ENCODE measurements at places on chromosomes 1 and 21. TPM values are rescaled to one million over a fixed set of nuclear protein-coding genes. Genes with fewer than 3 reads are reported as not detected.
A peak's percentile ranks its signal among the peaks of the same experiment; 100 is the strongest.

DNA sequence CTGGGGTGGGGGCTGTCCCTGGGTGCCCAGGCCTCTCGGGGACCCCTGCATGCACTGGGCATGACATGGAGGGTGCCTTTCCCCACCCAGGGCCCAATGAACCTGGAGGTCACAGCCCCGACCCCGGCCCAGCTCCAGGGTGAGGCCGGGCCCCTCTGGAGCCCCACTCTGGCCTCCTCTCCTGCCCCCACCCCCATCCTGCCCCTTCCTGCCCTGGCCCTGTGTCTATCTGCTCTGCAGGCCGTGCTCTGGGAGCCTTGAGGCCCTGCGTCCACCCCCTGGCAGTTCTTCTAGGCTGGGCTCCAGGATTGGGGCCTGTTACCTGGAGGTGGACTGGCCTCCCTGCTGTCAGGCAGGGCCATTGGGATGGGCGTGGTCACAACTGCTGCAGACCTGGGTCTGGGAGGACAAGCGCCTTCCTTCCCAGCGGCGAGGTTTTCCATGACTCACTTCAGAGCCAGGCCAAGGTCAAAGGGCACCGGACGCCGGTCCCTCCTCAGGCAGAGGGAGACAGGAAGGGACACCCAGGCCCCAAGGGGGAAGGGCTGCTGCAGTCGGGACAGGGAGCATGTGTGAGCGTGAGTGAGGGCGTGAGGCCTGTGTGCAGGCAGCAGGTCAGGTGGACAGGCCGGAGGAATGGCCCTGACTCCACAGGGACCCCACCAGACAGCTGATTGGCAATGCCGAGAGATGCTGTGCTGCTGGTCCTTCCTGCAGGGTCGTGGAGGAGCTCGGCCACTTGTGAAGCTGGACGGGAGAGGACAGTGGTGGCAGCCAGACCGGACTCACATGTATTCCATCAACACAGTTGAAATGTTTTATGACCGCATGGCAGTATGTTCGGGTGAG is 31.1 kb upstream of the POFUT2 start:
- DNase-seq = peak; percentile 64

The RAB4A gene
- total RNA-seq = 19.1 TPM

GRCh38 chr1:9643351-9644256 is 7.9 kb upstream of the PIK3CD start:
- DNase-seq = no peak

The FAM72B gene
- total RNA-seq = 0.52 TPM

- DNase-seq = no peak
These were observed 8.2 kb downstream of the NBPF1 start for GRCh38 chr1:16605213-16605525.

The GSTM5 gene
- total RNA-seq = not detected

- peak; percentile 92 for DNase-seq
These were observed 47.7 kb downstream of the ETS2 start for GRCh38 chr21:38853421-38853919.

The INAVA gene
- 28.1 TPM for total RNA-seq

The ADAMTS5 gene
- 12.5 TPM for total RNA-seq

DNA sequence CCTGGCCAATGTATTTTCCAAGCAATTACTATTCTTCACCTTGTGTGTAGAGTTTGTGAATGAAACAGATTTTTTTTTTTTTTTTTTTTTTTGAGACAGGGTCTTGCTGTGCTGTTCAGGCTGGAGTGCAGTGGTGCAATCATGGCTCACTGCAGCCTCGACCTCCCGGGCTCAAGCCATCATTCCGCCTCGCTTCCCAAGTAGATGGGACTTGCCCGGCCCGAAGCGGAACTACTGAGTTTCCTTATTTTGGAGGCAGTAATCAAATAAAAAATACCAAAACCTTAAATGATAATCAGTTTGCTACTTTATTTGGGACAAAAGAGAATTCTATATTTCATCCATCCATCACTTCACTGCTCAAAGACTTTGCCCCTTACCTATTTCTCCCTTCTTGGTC is 704 bp upstream of the BTBD8 start:
- no peak for DNase-seq

DNA sequence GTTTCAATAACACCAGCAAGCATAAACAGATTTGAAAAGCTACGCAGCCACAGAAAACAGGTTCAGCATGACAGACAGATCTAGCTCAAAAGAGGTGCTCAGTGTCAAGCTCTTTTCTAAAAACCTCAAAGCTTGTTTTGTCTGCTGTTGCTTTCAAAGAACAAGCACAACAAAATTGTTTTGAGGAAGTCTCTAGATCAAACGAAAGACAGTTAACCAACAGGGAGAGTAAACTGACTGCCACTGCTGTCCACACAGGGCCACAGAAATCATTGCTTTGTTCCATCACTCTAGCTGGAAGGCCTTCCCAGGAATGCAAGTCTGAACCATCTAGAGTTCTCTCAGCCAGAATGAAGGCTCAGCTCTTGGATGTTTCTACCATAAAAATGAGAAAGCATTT is 12.8 kb downstream of the APP start:
- DNase-seq = no peak

DNA sequence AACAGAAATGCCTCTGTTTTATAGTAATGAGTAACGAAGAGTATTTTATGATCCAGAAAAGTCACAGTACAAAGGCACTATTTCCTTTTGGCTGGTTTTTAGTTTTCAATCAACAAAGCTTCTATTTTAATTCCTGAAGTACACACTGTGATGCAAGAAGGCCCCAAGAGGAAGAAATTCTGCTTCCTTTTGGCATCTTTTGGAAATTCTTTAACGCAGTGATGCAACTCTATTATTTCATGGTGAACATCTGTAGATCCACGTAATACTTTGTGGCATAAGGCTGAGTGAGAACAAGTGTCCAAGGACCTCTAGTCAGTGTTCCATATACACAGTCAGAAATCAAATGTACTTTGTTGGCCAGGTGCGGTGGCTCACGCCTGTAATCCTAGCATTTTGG is 137.5 kb downstream of the TGFB2 start:
- DNase-seq = no peak

GRCh38 chr1:33348676-33349080 is 27.8 kb upstream of the A3GALT2 start:
- no peak for DNase-seq

DNA sequence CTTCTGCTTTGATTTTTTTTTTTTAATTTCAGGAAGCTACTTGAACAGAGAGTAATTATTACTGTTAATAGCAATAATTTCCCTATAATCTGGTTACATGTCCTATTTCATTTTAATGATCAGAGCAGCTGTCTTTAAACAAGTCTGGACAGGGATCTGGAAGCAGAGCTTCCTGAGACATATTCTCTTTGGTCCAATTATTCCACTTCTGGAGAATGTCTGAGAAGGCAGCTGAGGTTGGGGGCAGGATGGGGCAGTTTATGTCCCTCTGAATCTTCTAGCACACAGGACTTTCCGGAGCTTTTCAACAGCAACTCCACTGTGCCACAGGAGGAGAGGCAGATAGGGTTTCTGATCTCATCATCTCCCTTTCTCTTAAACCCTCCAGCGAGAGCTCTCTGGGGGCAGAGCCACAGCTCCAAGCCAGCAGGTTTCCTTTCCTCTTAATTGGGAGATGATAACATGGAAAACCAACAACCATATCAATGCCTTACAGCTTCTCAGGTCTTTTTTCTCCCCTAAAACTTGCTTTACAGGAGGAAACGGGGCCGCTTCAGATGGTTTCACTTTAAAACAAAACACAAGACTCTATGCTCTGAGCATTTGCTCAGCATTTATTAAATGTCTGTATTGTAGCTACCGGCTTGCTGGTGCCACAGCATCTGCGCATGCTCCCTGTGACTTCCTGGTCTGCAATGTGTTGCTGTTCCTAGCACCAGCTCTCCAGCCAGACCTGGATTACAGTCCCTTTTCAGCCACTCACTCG is 425.7 kb upstream of the USP24 start:
- peak; percentile 58 for DNase-seq

DNA sequence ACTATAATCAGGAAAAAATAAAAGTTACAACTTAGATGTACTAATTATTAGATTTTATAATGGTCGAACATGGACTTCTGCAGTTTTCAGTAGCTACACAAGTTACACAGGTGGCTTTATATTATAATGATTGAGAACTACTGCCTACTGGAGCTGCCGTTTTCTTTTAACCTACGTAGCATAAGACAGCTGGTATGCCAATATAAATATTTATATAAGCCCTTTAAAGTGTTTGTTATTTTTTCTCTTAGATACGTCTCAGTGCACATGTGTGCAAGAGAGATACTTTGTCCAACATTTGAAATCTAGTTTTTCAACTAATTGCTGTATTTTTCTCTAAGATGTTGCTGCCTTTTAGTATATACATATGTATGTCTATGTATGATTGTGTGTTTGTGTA is 42.4 kb downstream of the PDC start:
- no peak for DNase-seq

The LDLRAD2 gene
- total RNA-seq = not detected

- no peak for DNase-seq
These were observed 14.7 kb downstream of the CTTNBP2NL start for GRCh38 chr1:112410673-112411072.

GRCh38 chr1:207817778-207818751 is 66.2 kb downstream of the CD46 start:
- no peak for DNase-seq

- DNase-seq = no peak
These were observed 394.1 kb downstream of the RRAGC start for GRCh38 chr1:38465460-38465859.

The CRABP2 gene
- total RNA-seq = 8.3 TPM

The RGS13 gene
- total RNA-seq = not detected

The VAV3 gene
- 4.7 TPM for total RNA-seq

DNA sequence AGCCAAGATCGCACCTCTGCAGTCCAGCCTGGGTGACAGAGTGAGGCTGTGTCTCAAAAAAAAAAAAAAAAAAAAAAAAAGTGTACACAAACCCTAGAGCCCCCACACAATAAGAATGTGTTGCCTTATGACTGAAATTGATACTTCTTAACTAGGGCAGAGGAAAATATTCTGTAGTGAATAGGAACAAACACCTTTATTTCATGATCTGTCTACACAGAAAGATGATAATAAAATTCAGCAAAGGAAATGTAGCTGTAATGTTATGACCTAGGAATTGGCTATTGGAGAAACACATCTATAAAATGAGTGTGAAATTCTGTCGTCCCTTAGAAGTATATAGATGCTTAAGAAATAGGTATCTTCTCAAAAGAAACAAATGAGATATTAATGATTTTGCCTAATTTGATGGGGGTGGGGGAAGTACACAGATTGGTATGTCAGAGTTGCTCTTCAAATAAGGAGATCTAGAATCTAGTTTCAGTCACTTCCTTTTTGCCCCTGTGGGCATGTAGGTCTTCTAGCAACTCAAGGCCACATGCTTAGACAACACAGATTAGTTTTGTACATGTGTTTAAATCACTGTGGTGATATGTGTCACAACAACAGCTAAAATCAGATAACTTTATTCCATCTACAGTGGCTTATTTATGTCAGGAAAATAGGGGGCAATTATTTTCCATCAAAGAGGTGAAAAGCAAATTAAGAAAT is 10.7 kb upstream of the GPR25 start:
- no peak for DNase-seq

DNA sequence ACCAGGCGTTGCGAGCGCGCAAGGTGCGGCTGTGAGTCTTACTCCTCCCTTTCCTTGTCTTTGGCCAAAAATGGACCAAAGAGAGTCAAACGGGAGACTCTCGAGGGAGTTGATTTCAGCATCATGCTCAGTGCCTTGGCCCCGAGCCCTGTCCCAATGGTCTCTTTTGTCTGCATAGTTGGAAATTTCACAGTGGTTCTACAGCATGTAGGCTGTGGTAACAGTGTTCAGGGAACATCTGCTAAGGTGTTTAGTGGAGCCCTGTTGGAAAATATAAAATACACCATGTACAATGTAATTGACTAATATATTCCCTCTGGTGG is 2.7 kb downstream of the CACNA1E start:
- DNase-seq = no peak

DNA sequence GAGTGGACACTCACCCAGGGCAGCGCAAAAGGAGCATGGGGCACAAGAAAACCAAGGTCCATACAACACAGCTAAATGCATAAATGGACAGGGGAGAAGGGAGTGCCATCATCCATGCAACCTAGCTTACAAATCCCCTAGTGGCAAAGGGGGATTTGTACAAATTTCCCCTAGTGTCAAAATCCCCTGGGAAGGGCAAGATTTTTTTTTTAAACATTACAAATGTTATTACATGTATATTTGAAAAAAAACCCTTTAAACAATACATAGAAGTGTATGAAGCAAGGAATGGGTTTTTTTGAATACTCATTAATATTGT is 89.6 kb upstream of the IVNS1ABP start:
- no peak for DNase-seq

GRCh38 chr1:15218287-15219279 is 28.4 kb upstream of the FHAD1 start:
- peak; percentile 79 for DNase-seq

- no peak for DNase-seq
These were observed 280 bp upstream of the A3GALT2 start for GRCh38 chr1:33321178-33321577.

The SPATC1L gene
- 4.5 TPM for total RNA-seq

The SPRR5 gene
- not detected for total RNA-seq
